CD4-positive, alpha-beta T cell treated with Interleukin-6 at 100 ng/mL for 8 hours (primary cell): ENCODE measurements at places on chromosomes 2 and 18.

DNA sequence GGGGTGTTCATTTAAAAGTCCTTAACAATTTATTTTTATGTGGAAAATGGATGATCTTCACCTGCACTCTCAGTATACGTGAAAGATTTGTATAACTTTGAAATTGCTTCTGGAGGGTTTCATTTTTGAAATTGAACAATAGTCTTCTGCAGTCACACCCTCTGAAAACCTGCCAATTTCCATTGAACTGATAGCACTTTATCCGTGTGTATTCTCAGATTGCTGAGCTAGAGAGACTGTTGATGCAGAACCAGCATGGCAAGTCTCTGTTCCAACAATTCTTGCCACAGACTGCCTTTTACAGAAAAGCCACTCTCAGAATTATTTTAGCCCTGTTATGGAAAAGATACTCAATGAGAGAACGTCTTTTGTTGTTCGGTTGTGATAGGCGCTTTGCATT, 6.6 kb upstream of the GULP1 start:
- DNase-seq, result no peak

- DNase-seq, result no peak
Observed at GRCh38 chr2:44767691-44768090, 173.8 kb upstream of the SIX3 start.

DNA sequence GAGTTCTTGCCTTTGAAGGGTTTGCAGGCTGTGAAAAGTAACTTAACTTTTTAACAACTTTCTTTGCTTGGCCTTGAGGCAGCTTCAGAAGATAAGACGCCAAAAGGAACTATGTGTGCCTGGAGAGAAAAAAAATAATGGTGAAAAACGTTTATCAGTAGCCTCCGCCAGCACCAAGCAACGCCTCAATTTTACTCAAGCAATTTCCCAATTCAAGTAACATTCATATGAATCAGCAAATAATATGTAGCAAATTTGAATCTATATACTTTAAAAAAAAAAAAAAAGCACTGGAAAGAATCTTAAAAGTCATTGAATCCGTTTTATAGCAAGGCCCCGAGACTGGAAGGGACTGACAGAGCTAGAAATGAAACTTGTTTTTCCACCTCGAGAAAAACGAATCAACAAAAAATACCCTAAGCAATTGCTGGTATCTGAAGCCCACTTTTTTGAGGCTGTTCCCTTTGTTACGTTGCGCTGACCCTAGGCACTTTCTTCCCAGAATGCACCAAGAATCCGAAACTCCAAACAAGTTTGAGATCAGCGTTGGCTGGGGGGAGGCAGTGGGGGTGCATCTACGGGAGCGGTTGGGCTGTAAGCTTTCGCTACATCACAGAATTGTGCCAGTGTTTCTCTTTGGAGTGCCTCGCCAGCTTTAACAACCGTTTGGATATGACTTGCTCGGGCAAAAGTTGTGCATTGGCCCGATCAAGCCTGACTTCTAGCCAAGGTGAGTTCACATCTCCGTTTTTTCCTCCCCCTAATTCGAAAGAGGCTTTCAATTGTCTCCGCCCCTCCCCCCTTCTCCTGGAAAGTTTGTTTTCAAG, 2.7 kb upstream of the TGIF1 start:
- no peak for DNase-seq

DNA sequence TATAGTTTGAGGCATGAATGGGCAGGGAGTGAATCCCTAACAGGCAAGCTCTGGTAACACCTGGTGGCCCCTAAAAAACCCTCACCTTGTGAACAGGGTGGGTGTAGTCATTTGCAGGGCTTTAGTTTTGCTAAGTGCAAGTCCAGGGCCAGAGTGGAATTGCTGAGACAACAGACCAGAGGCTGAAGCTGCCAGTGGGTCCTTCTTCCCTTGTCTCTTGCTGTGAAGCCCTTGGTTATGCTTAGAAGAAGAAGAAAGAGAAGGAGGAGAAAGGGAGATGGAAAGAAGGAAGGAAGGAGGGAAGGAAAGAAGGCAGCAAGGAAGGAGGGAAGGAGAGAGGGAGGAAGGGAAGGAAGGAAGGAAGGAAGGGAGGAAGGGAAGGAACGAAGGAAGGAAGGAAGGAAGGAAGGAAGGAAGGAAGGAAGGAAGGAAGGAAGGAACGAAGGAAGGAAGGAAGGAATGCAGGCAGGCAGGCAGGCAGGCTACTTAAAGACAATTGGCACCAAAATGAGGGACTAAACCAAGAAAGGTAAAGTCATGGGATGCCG, 45.8 kb downstream of the SMAD7 start:
- DNase-seq, result no peak
